NCI-H1436 (cell line): ENCODE measurements at places on chromosomes 3 and 15.

- no peak for DNase-seq
Measured at GRCh38 chr3:177065285-177066033, 131.8 kb downstream of the TBL1XR1 start.

GRCh38 chr15:80891006-80891405 lies 98.6 kb downstream of the MESD start:
- no peak for DNase-seq

DNA sequence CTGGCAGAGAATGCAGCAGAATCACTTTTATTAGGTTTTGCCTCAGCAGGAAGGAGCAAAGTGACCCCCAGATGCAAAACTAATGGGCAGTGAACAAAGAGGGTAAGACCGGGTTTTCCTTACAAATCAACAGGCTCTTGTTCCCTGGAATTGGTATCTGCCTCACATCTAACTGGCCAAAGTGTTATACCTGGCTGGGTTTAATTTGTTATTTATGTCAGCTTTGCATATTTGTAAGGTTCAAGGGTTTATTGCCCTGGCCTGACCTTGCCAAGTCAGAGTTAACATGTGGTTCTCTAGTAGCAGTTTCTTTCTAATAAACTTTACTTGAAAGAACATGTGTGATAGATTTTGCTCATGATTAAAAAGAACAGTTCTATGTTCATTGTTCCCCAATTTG lies 431.7 kb upstream of the NR2F2 start:
- DNase-seq: no peak

- DNase-seq: no peak
Measured at GRCh38 chr3:51817375-51817774, 38.3 kb upstream of the IQCF6 start.

DNA sequence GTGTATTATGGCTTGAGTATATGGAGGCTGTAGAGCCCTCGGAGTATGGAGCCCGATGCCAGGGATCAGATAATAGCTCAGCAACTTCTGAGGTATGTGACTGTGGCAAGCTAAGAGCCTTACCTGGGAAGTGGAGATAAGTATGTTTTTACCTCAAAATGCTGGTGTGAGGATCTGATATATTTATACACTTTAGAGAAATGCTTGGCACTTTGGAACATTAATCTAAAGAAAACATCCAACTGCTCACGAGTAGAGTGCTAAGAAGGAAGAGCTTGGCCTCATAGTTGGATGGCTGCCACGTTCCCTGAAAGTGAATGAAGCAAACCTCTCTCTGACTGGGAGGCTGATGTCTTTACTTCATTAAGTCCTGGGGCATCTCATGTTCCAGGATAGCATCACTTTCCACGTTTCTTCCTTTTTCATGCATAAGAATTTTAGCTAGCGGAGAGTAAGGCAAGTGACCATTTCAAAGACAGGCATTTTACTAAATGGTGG lies 58.9 kb upstream of the GOLGA8J start:
- DNase-seq: no peak
